CD4-positive, alpha-beta T cell treated with Interleukin-4 for 1 hour (primary cell): ENCODE measurements at places on chromosomes 11 and 22.

- DNase-seq: no peak
Measured at GRCh38 chr11:7905549-7905948, 25.5 kb downstream of the OR10A6 start.

DNA sequence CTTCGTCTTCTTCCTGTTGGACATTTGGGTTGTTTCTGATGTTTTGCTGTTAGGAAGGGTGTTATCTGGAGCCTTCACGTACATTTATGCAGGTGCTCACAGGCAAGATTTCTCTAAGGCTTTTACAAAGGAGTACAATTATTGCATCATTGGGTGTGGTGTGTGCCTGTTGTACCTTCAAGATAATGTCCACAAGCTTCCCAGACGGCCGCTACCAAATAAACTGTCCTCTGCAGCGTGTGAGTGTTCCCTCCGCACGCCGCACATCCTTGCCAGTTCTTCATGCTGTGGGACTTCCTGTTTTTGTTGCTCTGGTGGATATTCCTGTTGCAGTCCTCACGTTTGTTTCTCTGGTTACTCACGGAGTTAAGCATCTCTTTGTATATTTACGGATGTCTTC is 133.3 kb downstream of the TBC1D22A start:
- DNase-seq: no peak

- no peak for DNase-seq
Measured at GRCh38 chr22:45997777-45998637, 21.0 kb upstream of the WNT7B start.

- DNase-seq: no peak
Measured at GRCh38 chr11:73275381-73275750, 3.2 kb downstream of the P2RY6 start.

DNA sequence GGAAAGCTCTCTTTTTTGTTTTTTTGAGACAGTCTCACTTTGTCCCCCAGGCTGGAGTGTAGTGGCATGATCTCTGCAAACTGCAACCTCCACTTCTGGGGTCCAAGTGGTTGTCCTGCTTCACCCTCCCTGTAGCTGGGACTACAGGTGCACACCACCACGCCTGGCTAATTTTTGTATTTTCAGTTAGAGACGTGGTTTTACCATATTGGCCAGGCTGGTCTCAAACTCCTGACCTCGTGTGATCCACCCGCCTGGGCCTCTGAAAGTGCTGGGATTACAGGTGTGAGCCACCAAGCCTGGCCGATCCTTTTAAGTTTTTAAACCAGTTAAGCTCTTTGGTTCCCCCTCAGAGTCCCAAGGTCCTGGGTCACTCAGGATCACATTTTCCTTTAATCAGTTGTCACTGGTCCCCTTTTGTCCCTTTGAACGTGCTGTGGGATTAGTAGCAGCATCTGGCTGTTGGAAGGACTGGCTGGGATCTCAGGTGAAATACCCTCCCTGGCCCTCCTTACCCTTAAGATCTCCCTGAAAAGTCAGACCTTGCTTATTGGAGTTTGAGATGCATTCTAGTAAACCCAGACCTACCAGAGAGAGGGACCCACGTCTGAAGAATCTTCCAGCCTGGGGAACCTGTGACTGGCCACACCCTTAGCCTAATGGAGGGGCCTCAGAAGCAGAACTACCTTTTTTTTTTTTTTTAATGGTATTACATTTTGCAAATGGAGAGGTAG is 8.1 kb downstream of the MALAT1 start:
- DNase-seq: peak; percentile 77

GRCh38 chr11:41189701-41190436 is 269.6 kb downstream of the LRRC4C start:
- no peak for DNase-seq

- DNase-seq: no peak
Measured at GRCh38 chr11:102177974-102178631, 67.9 kb downstream of the YAP1 start.

GRCh38 chr11:44643217-44643616 is 77.8 kb downstream of the CD82 start:
- no peak for DNase-seq

- DNase-seq: peak; percentile 76
Measured at GRCh38 chr11:73350908-73351636, 25.1 kb upstream of the RELT start.

DNA sequence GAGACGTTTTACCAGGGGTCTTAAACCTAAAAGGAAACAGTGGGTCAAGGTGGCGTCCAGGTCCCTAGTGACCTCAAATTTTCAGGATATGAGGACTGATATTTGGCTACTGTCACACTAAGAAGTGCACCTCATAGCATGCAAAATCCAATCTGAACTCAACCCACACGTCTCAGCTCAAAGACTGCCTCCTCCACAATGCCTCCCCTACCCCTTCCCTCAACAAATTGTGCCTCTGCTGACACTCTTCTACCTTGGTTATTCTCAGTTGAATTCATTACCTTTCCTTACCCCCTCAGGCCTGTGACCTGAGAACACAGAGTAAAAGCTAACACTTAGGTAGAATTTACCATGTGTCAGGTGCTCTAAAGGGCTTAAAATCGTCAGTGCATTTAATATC is 12.4 kb upstream of the LIPT2 start:
- DNase-seq: no peak

- DNase-seq: no peak
Measured at GRCh38 chr22:18115906-18116371, 5.3 kb downstream of the TUBA8 start.

DNA sequence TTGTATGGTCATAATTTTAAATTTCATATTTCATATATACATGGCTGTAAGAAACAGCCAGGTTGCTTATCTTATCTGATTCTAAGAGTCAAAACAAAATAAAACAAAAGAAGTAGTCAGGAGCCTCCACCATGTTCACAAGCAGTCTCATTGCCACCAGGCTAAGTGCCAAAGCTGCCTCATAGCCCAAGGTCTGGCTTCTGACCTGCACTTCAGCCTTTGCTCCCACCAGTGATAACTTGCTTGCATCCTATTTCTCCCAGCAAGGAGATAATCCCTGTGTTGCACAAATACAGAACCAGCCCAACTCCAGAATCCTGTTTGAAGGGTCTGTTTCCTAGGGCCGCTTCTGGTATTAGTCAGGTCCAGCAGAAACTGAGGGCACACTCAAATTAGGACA is 53.9 kb upstream of the TSKU start:
- no peak for DNase-seq

DNA sequence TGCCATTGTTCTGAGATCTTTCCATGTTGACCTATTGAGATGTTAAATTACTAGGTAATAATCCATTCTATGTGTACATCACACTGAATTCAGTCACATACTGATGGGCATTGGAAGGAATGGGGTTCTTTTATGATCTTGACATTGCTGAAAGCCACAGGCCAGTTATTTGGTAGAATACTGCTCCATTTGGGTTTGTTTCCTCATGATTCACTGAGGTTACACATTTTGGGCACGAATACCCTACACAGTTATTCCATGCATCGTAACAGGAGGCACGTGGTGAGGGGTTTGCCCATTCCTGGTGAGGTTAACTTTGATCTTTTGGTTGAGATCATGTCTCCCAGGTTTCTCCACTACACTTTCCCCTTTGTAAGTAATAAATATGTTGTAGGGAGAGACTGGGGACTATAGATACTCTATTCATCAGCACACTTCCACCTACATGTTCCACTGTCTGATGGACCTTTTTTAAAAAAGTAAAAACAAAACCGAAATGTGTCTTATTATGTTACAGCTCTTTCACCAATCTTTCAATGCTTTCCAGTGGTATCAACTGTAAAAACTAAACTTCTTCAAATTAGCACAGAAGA is 12.0 kb upstream of the FOLR1 start:
- no peak for DNase-seq

DNA sequence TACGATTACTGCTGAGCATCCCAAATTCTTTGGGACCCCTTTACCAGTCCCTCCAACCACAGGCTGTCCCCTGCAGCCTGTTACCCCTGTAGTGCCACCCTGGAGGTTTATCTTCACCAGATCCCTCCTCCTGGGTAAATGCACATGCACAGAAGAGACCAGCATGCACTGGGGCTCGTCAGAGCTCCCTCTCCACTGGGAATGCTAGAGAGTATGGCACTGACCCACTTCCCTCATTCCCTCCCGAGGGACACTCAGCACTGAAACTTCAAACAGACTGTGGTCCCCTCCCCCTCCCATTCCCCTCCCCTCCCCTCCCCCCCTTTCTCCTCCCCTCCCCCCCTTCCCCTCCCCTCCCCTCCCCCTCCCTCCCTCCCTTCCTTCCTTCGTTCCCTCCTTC is 49.1 kb downstream of the C11orf91 start:
- no peak for DNase-seq

DNA sequence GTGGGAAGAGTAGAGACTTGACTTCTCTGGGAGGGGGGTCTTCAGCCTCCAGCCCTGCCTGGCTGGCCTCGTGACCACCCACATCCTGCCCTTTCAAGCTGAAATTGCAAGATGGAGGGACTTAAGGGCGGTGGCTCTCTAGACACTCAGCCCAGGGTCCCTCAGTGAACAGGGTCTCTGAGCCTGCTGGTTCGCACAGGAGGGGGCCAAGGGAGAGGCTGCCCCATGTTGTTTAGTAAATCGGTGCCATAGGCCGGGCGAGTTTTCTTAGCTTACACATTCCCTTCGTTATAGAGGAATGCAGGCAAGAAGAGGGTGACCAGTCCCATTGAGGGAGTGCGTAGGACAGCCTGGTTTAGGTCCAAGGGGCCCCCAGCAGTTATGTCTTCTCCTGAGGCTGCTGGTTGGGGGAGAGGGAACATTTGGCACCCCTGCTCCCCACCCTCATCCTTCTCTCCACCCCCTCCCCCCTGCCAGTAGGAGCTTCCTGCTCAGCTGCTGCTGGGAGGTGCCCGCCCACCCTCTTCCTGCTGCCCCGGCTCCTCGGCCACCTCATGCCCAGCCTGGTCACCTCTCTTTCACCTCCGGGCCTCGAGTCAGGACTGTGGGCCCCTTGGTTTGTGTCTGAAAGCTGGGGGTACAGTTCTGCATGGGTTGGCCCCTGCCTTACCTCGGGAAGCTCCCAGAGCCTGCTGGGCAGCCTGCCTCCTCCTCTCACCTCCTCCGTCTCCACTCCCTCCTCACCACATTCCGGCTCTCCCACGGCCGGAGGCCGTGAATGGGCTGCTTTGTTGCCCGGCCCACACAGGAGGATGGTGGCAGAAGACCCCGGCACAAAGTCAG is 3.9 kb downstream of the FRMD8 start:
- no peak for DNase-seq

- no peak for DNase-seq
Measured at GRCh38 chr11:95534226-95534625, 255.4 kb downstream of the FAM76B start.

GRCh38 chr11:95279921-95280868 is 49.2 kb upstream of the SESN3 start:
- DNase-seq: no peak

DNA sequence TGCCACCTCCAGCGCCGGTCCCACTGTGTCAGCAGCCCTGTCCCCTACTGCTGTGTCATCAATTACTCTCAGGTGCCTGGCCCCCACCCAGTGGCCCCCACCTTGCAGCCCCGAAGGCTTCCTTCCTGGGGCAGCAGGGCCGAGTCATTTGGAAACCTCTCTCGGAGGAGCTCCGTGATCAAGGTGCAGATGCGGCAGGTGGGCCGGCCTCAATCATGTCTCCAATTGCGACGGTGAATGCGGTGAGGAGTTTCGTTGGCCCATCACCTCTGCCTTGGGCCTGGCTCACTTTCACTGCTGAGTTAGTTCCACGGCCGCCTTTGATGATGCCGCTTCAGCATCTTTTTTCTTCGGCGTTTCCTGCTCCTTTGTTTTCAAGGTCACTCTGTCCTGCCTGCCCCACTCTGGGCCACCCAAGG is 11.3 kb upstream of the CXCR5 start:
- peak; percentile 48 for DNase-seq

GRCh38 chr11:123301696-123302400 is 106.8 kb upstream of the CLMP start:
- peak; percentile 61 for DNase-seq

GRCh38 chr11:15101072-15101709 is 13.5 kb upstream of the INSC start:
- DNase-seq: peak; percentile 33

- no peak for DNase-seq
Measured at GRCh38 chr11:35336726-35337125, 82.6 kb downstream of the SLC1A2 start.

DNA sequence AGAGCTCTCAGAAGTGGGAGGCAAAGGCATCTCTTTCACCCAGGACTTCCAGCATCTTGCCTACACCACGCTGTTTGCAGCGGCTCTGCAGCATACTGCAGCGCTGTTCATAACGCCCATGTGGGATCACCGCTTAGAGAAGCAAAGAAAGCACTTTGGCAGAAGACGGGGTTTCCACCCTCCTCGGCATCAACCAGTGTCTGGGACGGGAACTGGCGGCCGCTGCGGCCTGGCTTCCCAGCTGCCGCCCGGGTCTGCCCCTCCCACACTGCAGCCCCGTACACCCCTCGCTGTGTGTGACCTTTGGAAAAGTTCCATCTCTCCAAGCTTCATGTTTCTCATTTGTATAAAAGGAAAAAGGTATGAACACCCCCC is 545 bp upstream of the TIRAP start:
- peak; percentile 29 for DNase-seq

DNA sequence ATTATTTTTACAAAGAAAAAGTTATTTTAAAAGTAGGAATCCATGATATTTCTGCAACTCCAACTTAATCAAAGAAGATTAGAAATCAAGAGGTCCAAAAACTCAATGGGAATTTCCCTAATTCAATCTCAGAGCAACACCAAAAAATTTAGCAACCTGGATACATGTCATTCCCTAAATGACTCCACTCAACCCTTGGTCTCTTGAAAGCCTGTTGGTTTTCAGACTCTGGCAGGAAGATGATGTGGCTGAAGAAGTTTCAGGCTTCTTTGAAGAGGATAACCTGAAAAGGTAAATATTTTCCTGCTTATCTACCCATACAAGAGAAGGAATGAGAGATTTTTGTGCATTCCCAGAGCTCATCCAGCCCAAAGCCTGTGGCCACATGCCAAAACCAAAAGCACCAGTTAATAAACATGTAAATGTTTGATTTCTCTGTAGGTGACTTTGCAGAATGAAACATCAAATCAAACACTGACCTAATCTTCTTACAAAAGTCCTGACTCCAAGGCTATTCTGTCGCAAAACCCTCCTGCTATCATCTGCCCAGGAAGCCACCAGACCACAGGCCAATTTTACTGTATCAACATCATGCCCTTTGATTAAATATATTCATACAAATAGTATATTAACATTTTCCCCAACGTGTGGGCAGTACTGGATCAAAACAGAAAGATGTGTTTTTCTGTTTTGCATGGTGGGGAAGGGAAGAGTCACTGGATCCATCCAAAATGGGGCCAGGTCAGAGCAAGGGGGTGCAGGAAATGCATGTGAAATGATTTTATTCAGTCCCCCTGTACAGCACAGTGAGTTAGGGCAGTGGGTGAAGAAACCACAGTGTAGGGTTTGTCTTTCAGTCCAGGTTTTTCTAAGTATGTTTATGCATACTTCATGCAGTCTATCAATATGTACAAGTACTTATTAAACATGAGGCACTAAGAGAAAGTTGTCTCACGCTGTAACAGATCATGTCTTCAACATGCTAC is 38.8 kb downstream of the SMCO4 start:
- DNase-seq: no peak

GRCh38 chr11:206526-207207 is 532 bp downstream of the BET1L start:
- no peak for DNase-seq

DNA sequence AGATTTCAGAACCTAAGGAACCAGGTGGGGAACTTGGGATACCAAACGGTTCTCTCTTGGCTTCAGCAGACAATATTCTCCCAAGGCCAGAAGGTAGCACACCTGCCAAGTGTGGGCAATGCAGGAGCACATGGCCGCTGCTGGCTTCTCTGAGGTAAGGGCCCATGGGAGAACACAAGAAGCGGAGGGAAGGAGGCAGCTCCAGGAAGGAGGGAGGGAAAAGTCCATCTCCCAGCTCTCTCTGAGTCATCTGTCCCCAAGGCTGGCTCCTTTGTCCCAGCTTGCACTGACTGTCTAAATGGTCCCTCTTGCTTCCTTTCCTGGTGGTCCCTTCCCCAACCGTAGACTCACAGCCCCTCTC is 557.9 kb upstream of the CADM1 start:
- no peak for DNase-seq
